ENCODE measurements at places on chromosomes 7 and 10.

GRCh38 chr7:51817694-51818225 lies 501.2 kb upstream of the COBL start:
- no peak for DNase-seq

DNA sequence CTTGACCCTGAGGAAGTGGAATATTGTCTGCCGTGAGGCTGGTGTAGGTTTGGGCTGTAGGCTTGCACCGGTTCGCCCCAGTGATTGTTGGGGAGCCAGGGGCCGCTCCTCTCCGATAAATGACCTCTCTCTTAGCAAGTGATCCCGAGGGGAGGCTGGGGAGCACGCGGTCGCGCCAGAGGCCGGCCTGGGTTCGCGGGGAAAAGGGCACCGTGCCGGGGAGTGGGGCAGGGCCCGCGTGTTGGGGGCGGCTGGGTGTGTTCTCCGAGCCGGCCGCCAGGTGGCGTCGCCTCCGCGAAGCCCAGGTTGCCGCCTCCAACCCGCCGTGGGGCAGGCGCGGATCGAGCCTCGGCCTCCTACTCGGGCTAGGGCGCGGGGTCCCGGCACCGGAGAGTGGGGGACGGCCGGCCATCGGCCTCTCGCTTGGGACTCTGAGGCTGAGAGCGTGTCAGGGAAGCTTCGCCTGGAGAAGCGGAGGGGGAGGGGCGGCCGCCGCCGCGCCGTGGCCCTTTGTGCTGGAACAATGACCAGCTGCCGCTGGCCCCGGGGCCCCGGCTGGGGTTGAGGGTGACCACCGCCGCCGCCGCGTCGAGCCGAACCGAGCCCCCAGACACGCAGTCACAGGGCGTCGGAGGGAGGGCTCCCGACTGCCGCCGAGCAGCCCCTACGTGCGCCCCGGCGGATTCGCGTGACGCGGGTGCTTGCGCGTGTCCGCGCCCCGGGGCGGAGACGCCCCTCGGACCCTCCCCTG lies 442 bp upstream of the LZTS2 start:
- DNase-seq = peak; percentile 29

GRCh38 chr10:57168611-57169240 lies 807.7 kb upstream of the ZWINT start:
- no peak for DNase-seq

DNA sequence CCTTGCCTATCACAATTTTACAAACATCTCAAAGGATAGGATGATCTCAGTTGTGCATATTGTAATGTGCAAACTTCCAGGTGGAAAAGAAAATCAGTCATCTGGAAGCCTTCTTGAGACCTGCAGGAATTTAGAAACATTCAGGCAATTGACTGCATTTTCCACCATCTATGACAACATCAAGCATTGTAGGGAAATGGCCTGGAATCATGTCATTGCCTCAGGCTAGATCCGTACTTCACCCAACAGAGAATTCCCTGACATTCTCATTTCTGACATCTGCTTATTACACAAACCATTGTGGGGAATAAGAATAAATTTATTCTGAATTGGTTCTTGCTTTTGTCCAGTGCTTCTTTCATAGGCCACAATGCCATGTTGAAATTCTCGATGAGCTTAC lies 124.9 kb upstream of the NPVF start:
- DNase-seq = no peak

DNA sequence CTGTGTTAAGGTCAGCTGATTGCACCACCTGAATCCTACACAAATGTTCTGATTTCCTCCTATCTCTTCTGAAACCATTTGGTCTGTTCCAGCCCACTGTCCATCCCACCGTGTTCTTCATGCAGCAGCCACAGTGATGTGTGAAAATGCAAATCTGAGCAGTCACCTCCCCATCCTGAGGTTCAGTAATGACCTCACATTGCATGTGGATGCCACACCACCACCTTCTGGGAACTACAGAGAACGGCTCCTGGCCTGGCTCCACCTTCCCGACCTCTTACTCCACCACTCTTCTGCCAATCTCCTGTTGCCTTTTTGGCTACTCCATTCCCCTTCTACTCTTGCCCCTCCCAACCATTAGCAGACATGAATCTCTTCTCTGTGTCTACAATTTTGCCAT lies 244.4 kb downstream of the TNS3 start:
- no peak for DNase-seq

- no peak for DNase-seq
Observed at GRCh38 chr7:5373300-5373699, 50.3 kb downstream of the TNRC18 start.

- DNase-seq = no peak
Observed at GRCh38 chr7:124701955-124702354, 63.6 kb downstream of the GPR37 start.

GRCh38 chr7:71637578-71637977 lies 505.6 kb downstream of the GALNT17 start:
- peak; percentile 74 for DNase-seq

DNA sequence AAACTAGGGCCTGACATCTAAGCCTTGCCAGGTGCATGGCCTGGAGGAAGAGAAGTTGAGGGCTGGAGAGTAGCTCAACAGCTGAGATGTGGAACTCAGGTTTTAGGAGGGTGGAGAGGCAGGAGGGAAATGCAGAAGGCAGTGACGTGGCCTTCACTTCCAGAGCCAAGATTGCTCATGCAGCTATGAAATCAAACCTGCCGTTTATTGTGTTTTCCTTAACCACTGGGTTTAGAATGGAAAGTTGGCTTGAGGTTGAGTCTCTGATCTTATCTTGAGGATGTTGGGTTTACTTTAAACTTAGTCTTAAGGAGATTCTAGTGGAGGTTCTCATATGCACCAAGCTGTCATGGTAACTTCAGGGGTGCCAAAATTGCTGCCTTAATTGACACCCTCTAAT lies 178.6 kb downstream of the SORCS3 start:
- DNase-seq = no peak

GRCh38 chr7:102125127-102125596 lies 161.5 kb upstream of the SH2B2 start:
- no peak for DNase-seq

DNA sequence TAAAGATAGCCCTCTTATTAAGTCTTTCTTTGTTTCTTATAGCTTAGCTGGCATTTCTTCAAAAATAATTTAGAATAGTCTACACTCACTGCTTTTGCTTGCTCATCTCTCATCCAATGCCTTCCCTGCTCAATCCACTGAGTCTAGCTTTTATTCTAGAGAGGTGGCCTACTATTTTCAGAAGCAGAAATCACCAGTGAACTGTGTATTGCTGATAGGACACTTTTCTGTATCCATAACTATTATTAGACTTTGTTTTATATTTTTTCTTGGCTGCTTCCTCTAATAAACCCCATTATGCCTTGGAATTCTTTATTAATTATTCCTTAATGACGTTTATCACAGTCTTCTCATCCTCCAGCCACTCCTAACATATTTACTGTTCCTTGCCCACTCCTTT lies 206.8 kb downstream of the SEMA3A start:
- no peak for DNase-seq

- DNase-seq = no peak
Observed at GRCh38 chr10:63670291-63670898, 149.2 kb downstream of the REEP3 start.

GRCh38 chr10:34415039-34415438 lies 400.1 kb downstream of the PARD3 start:
- DNase-seq = no peak

GRCh38 chr10:12406764-12407400 lies 57.5 kb downstream of the CAMK1D start:
- no peak for DNase-seq

- no peak for DNase-seq
Observed at GRCh38 chr7:36604806-36605205, 119.5 kb downstream of the AOAH start.

GRCh38 chr10:19491166-19491565 lies 325.1 kb upstream of the PLXDC2 start:
- DNase-seq = no peak

- DNase-seq = no peak
Observed at GRCh38 chr7:138455609-138456008, 4.5 kb upstream of the TRIM24 start.

- DNase-seq = no peak
Observed at GRCh38 chr7:30268586-30268985, 15.8 kb upstream of the ZNRF2 start.

DNA sequence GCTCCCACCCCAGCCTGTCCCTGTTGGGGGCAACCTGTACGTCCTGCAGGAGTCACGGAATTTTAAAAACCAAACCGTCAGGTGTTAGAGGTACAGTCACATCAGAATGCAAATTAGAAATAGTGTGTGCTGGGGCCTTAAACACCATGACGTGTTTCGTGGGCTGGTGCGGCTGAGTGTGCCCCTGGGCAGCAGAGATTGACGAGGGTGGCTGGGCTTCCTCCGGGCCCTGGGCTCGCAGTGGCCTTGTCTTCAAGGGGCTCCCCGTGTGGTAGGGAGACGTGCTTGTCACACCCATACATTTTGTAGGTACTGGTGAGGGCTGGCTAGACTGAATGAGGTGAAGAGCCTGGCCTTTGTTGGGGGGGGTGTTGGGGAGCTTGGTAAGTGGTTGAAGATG lies 7.6 kb downstream of the MGMT start:
- DNase-seq = no peak

GRCh38 chr10:14608381-14609001 lies 166.2 kb downstream of the FAM107B start:
- peak; percentile 12 for DNase-seq

- DNase-seq = no peak
Observed at GRCh38 chr7:2263176-2263575, 21.1 kb downstream of the NUDT1 start.

DNA sequence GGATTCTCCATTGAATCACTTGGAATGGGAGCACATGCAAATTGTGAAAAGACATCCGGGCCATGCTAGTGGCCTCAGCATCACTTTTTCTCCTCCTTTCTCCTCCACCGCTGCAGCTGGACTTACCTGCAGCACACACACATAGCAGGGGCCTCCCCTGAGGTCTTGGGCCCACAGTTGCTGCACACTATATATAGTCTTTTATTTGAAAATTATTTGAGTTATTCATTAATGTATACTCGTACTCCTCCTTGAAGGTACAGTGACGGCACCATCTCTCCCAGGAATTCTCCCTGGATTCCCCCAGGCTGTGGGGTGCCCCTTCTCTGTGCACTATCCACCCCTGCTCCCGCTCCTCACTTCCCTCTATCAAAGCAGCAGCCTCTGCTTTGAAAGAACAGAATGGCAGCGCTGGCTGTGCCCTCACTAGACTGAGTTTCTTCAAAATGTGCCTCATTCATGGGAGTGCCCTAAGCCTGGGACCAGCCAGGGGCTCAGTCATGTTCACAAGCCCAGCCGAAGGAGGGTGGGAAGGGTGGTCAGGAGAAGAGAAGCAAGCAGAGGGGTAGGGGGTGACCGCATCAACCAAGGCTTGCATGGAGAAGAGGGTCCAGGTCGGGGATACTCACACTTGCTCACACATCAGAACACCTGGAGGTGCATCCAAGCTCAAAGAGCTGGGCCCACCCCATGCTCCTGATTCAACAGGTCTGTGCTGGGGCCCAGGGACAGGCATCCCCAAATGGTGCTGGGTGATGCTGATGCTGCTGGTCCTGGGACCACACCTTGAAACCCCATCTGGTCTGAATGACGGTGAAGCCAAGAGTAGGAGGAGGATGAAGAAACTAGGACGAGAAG lies 156.2 kb upstream of the ZMIZ1 start:
- DNase-seq = no peak

GRCh38 chr10:97228775-97229157 lies 43.0 kb upstream of the SLIT1 start:
- no peak for DNase-seq

GRCh38 chr7:21041252-21041651 lies 254.6 kb upstream of the SP8 start:
- no peak for DNase-seq

DNA sequence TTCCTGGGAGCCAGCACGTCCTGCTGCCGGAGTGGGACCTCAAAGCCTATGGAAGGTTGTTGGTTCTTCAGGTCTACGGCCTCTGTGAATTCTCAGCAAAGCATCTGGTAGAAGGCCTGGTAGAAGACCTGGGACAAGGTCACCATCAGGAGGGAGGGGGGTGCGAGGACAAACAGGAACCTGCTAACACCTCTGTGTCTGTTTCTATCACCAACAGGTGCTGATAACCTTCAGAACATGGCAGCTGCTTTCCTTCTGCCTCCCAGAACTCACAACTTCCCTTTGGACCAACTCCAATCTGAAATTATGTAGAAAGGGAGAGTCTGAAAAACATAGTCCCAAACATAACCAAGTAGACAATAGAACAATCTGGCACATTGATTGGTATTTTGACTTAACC lies 8.3 kb upstream of the MET start:
- no peak for DNase-seq

GRCh38 chr10:46094197-46094500 lies 48.1 kb upstream of the MSMB start:
- no peak for DNase-seq

DNA sequence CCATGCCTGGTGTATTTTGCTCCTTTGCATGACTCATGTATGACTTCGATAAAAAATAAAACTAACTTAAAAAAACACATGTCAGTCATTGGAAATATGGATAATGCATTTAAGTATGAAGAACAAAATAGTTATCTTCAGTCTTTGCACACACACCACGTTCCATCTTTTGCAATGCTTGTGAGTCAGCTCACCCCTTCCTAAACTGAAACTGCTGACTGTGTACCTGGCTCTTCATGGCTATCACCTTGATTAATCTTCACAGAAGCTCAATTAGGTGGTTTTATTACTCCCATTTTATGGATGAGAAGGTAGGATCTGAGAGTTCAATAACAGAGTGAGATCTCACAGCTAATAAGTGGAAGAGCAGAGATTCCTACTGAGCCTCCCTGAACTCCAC lies 79.5 kb downstream of the CARD11 start:
- DNase-seq = no peak

- peak; percentile 55 for DNase-seq
Observed at GRCh38 chr10:71285180-71285545, 33.9 kb upstream of the SLC29A3 start.

DNA sequence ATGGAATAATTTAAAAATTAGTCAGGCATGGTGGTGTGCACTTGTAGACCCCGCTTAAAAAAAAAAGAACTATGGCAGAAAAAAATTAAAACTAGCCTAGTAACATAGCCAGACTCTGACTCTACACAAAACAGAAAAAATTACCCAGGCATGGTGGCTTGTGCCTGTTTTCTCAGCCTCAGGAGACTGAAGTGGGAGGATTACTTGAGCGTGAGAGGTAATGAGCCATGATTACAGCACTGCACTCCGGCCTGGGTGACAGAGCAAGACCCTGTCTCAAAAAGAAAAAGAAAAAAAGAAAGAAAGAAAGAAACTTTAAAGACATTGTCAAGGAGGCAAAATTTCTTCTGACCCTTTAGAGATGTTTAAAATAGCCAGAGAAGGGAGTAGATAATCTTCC lies 109.0 kb upstream of the TMEM106B start:
- DNase-seq = no peak

GRCh38 chr7:148700661-148701064 lies 2.0 kb downstream of the CUL1 start:
- no peak for DNase-seq

Measured in NCI-H1694 (cell line).